ENCODE measurements at places on chromosomes 12 and 14.

DNA sequence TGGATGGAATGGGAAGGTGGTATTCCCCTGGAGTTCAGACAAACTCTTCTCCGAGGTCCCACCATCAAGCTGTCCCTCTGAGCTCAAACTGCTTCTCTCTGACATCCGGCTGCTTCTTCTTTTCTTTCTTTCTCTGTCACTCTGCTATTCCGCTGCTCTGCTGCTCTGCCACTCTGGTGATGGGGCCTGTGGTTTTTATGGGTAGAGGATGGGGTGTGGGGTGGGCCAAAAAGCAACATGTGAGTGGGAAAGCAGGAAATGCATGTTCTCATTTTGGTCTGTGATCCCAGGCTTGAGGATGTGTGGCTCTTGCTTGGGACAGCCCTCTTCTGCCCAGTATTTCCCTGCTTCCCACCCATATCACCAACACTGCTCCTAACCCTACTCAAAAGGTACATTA lies 30.6 kb downstream of the CLECL1 start:
- DNase-seq = peak; percentile 72

- DNase-seq = no peak
Measured at GRCh38 chr12:76445462-76445861, 97.2 kb upstream of the BBS10 start.

DNA sequence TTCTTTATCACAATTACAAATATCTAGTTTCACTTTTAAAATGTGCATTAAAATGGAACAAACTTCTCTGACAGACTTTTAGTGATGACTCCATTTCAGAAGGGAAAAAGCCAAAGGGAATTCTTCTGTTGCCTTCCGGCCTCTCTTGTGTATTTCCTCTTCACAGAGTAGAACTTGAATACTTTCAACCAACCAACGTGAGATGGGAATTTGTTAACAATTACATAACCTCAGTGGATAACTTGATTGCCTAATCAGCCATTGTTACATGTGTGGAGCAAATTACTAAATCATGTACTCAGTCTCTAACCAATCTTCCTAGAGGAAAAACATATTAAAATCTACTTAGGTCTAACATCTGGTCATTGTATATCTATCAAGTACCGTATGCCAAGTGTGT lies 291.1 kb downstream of the SYT1 start:
- no peak for DNase-seq

DNA sequence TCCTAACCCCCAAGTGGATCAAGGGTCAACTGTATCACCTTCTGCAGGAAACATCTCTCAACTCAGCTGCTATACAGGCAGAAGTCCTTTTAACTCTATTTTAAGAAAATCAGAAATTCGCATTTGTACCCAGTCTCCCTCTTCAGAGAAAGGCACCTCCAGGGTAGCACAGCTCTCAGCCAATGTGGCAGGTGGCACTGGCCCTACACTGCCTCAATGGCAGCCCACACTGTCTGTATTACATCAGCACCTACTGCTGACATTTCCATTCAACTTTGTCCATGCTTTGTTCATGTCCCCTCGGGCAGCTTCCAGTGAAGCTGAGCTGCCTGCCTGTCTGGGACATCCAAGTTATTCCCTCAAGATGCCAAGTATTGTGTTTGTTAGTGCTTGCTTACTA lies 8.8 kb downstream of the SPTSSA start:
- DNase-seq = no peak

DNA sequence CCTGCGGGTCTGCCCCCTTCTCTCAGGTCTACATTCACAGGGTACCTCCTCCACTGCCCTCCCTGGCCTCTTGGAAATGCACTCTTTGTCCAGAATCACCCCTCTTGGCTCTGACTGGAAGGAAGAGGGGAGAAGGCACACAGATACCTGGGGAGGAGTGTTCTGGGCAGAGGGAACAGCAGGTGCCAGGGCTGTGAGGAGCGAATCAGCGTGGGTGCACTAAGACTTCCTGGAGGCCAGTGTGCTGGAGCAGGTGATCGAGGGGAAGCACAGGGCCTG lies 8.3 kb upstream of the TRAF3 start:
- DNase-seq = no peak

DNA sequence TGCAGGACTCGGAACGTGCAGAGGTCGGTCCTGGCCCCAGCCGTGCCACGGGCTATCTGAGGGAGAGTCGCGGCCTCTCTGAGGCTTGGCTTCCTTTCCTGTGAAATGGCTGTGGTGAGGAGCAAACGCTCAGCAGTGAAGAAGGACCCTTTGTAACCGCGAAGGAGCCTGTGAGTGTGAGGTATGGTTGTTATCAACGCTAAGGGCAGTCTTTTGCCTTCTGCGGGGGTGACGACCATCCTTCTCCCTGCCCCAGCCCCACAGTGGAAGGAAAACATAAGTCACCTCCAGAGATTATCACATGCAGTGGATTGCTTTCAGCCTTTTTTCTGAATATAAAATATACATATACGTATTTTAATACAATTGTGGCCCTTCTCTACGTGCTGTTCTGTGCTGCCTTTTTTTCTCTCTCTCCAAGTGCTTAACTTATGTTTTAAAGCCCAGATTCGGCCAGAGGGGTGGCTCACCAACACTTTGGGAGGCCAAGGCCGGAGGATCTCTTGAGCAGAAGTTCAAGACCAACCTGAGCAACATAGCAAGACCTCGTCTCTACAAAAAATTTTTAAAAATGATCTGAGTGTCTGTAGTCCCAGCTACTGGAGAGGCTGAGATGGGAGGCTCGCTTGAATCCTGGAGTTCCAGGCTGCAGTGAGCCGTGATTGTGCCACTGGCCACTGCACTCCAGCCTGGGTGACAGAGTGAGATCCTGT lies 17.4 kb downstream of the TAMALIN start:
- DNase-seq = no peak

DNA sequence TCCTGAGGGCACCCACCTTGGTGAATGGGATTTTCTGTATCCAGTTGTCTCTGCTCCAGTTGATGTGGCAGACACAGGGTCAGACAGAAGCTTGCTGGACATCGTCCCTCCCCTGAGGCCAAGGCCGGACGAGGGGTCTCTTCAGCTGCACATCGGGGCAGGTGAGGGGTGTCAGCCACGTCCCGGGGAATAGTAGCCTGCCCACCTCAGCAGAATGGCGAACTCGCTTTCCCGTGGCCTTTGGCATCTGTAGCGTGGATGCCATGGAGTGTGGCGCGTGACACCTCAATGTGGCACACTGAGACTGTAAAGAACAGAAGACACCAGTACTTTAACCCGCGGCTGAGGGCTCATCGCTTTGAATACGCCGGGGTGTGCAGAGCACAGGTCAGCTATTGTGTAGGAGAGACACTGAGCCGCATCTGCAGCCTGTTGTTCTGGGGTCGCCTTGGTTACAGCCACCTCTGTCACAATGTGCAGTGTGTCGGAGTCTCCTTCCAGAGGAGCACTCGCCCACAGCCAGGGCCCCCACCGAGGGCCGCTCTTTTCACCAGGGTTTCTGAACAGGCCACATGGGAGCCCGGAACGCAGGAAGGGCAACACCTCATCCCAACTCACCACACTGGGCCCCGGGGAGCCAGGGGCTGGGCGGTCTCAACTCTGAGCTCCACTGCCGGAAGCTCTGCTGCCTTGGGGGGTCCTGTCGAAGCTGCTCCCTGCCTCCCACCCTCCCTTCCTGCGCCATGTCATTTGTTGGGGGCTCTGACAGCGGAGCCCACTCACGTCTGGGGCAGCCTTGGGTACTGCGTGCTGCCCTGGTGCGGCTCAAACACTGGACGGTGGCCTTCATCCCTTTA lies 77.0 kb downstream of the ADGRD1 start:
- no peak for DNase-seq

DNA sequence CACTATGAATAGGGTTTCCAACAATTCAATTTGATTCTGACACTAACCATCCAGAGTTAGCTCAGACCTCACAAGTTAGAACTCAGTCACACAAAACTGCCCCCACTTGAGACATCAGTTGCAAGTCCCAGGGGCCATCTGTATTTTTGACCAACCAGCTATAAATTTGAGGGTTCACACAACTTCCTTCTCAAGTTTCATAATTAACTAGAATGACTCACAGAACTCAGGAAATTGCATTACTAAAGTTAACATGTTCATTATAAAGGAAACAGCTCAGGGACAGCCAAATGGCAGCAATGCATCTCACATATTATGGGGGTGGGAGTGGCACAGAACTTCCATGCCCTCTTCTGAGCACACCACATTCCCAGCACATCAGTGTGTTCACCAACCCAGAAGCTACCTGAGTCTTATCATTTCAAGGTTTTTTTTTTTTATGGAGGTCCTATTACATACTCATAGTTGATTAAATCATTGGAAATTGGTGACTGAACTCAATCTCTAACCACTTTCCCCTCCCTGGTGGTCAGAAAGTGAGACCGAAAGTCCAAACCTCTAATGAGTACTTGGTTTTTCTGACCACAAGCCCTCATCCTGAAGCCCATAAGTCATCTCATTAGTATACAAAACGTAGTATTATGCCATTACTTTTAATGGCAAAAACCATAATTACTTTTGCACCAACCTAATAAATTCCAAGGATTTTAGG lies 1721.5 kb upstream of the SEL1L start:
- no peak for DNase-seq

GRCh38 chr12:49937639-49938300 lies 12.8 kb upstream of the AQP2 start:
- no peak for DNase-seq

GRCh38 chr12:24695103-24695502 lies 253.8 kb downstream of the BCAT1 start:
- DNase-seq = no peak

- peak; percentile 68 for DNase-seq
Measured at GRCh38 chr12:8065991-8066594, at the start of gene C3AR1. Gene C3AR1 (minus strand): TSS chr12:8066359. CDS start chr12:8060185, 6,174 bp downstream.

DNA sequence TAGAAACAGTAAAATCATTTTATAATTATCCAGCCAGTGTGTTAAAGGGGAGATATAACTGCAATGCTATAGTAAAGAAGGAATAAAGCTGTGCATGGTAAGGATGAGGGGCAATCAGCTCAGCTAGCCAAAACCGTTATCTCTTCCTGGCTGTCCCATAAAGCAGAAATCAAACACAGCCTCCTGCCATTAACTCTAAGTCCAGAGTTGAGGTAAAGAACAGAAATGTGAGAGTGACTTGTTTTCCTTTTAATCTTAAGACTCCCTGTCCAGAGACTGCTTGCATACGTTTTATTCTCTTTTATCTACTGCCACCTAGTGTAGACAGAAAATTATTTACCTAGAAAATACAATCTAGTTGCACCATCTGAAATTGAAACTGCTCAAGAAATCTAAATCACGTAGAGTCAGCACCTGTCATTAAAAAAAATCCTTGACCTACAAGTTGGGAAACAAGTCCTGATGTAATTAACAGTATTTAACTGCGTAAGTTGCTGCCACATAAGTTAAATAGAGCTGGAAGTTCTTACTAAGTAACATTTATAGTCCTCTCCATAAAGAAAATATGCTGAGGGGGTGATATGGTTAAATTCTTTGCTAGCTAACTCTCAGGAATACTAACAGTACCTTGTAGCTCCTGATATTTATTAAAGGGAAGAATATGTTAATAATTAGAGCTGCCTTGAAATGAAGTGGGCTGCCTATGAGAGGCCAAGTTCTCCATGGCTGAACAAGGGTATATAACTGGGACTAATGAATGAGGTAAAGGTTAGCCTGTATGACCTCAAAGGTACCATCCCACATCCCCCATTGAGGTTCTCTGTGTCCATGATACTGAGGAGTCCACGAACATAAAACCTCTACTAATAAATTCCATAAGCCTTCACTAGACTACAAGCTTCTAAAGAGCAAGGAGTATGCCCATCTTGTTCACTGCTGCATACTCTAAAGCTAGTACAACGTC lies 62.7 kb downstream of the GALNT4 start:
- DNase-seq = no peak

- DNase-seq = no peak
Measured at GRCh38 chr12:5794156-5794555, 150.9 kb downstream of the ANO2 start.

All from CD4-positive, alpha-beta T cell treated with Interleukin-6 for 4 hours (primary cell).